A549 treated with RU486 at 1 μM for 4 hours (cell line): ENCODE measurements at places on chromosomes 6 and 20. TPM values are rescaled to one million over a fixed set of nuclear protein-coding genes. Genes with fewer than 3 reads are reported as not detected.

The BPIFB4 gene
- not detected in 5 replicates for total RNA-seq

The DSTN gene
- 431 to 919 TPM (median 699 TPM) in 5 replicates for total RNA-seq

The SLC52A3 gene
- 0.34 to 0.69 TPM (median 0.55 TPM) in 5 replicates for total RNA-seq

The MRAP2 gene
- total RNA-seq, result 1.1 to 1.7 TPM (median 1.3 TPM) in 5 replicates

The DYNLT2 gene
- total RNA-seq, result 0.27 to 0.70 TPM (median 0.65 TPM) in 5 replicates

The NR2E1 gene
- 0.03 TPM in 1 of 5 replicates, not detected in the others for total RNA-seq

The NNAT gene
- not detected in 5 replicates for total RNA-seq

The HCK gene
- 0.08 to 0.13 TPM (median 0.10 TPM) in 4 of 5 replicates, not detected in the other for total RNA-seq

The OR2J3 gene
- total RNA-seq, result not detected in 5 replicates

The TASP1 gene
- 10.3 to 11.9 TPM (median 10.9 TPM) in 5 replicates for total RNA-seq

The FGD2 gene
- total RNA-seq, result not detected in 5 replicates

The YTHDF1 gene
- total RNA-seq, result 52.1 to 59.5 TPM (median 56.3 TPM) in 5 replicates

The MACROD2 gene
- 0.53 to 1.2 TPM (median 0.73 TPM) in 5 replicates for total RNA-seq

The GRM1 gene
- 0.05 to 0.08 TPM (median 0.06 TPM) in 4 of 5 replicates, not detected in the other for total RNA-seq

The SLC22A3 gene
- total RNA-seq, result 25.9 to 39.8 TPM (median 36.8 TPM) in 5 replicates

The FARS2 gene
- 9.3 to 12.0 TPM (median 10.5 TPM) in 5 replicates for total RNA-seq

The MBOAT1 gene
- total RNA-seq, result 2.5 to 3.6 TPM (median 3.0 TPM) in 5 replicates

The C20orf204 gene
- 0.30 to 0.54 TPM (median 0.35 TPM) in 5 replicates for total RNA-seq

The DEFB132 gene
- not detected in 5 replicates for total RNA-seq

The MATN4 gene
- 0.06 to 0.14 TPM (median 0.12 TPM) in 4 of 5 replicates, not detected in the other for total RNA-seq

The C6orf132 gene
- total RNA-seq, result 0.96 to 2.0 TPM (median 1.3 TPM) in 5 replicates

The IL17F gene
- not detected in 5 replicates for total RNA-seq

The SLC22A7 gene
- total RNA-seq, result not detected in 5 replicates

The NUP153 gene
- 24.1 to 32.2 TPM (median 30.6 TPM) in 5 replicates for total RNA-seq

The SOX18 gene
- total RNA-seq, result 1.3 to 2.8 TPM (median 2.5 TPM) in 5 replicates

The HFE gene
- 8.9 to 13.3 TPM (median 12.2 TPM) in 5 replicates for total RNA-seq

The SLC35F1 gene
- 0.02 TPM in 1 of 5 replicates, not detected in the others for total RNA-seq

The PAX1 gene
- 0.01 TPM in 1 of 5 replicates, not detected in the others for total RNA-seq
